ENCODE measurements at places on chromosomes 3 and 15. TPM values are rescaled to one million over a fixed set of nuclear protein-coding genes. Genes with fewer than 3 reads are reported as not detected.

GRCh38 chr3:82628385-82629014 is 867.1 kb upstream of the GBE1 start:
- DNase-seq = no peak

- DNase-seq = no peak
Measured at GRCh38 chr3:168612671-168613070, 516.9 kb upstream of the GOLIM4 start.

GRCh38 chr15:68328443-68328842 is 50.9 kb downstream of the FEM1B start:
- DNase-seq = no peak

DNA sequence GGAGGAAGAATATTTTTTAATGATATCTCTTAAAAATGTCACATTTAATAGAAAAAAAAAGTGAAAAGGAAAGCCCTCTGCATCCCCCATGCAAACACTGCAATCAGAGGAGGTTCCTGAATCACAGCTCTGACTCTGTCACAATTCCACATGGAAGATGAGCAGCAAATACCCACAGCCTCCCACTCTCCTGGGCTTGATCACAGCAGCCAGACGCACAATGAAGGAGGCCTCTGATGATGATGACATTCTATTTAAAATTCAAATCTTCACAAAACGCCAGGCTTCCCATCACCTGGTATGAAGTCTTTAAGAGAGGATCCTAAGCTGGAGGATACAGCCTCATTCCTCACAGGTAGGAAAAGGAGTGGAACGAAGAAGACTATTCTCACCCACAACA is 9.1 kb upstream of the DIS3L start:
- DNase-seq = no peak

DNA sequence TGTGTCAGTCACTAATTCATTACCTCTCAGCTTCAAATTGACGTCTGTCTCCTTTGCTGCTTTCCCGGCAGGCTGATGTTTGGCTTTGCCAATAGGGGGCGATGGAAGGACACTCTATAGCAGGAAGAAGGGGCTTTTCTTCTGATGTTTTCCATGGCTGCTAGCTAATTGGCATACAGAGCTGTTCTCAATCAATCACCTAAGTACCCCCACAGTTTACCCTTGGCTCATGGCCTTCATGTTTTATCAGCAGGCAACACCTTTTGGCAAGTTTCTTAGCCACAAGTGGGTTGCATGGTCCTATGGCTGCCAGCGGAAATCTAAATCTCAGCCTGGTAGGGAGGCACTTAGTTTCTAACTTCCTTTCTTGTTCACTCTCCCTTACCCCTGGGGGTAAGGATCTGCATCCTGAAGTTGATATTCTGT is 45.0 kb downstream of the ESYT3 start:
- DNase-seq = no peak

Gene RETNLB
- not detected for total RNA-seq

Data from mesenteric fat pad (tissue), 1 donor.